ENCODE measurements at places on chromosomes 6 and 20.

GRCh38 chr6:51908243-51908642 is 179.2 kb downstream of the PKHD1 start:
- no peak for DNase-seq

GRCh38 chr6:46010771-46011170 is 4.9 kb downstream of the CLIC5 start:
- no peak for DNase-seq

GRCh38 chr6:144878577-144878976 is 593.4 kb downstream of the UTRN start:
- DNase-seq: no peak

GRCh38 chr6:157089851-157090250 is 233.5 kb downstream of the TMEM242 start:
- DNase-seq: no peak

DNA sequence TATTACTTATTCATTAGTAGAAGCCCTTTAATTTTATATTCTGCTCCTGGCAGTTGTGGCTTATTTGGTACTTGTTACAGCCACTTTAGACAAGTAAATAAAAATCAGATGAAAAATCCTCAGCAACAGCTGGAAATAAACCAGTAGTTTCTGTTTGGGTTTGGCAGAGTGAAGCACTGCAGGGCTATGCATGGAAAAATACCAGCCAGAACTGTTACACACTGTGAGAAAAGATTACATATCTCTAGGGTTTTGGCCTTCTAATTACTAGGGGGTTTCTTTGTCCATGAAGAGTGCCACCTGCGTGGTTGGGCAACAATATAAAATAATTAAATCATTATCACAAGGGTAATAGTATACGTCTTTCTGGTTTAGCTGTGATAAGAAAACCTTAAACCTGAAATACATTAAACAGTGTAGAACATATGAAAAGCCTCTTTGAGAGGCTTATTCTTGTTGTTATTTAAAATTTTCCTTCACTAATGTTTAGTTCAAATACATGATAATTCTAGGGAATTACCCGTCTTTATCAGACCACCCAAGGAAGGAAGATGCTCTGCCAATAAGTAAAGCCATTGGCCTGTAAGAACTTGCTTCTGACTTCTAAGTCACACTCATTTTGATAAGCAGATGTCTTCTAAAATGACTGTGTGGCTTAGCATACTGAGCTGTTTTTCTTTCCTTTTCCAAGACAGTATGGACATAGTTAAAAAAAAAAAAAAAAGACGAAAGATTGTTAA is 320.0 kb upstream of the FLRT3 start:
- no peak for DNase-seq

- DNase-seq: no peak
These were observed 12.9 kb downstream of the COX7A2 start for GRCh38 chr6:75230484-75231325.

All from stimulated activated CD4-positive, alpha-beta T cell treated with anti-CD3 and anti-CD28 coated beads, Interleukin-1b, Interleukin-23, amount 100 ng/mL, for 1 hour (primary cell).